ENCODE measurements at places on chromosomes 1 and 21.

- ATAC-seq: peak; percentile 94
These were observed 391.6 kb upstream of the VAMP3 start for GRCh38 chr1:7379441-7379971.

DNA sequence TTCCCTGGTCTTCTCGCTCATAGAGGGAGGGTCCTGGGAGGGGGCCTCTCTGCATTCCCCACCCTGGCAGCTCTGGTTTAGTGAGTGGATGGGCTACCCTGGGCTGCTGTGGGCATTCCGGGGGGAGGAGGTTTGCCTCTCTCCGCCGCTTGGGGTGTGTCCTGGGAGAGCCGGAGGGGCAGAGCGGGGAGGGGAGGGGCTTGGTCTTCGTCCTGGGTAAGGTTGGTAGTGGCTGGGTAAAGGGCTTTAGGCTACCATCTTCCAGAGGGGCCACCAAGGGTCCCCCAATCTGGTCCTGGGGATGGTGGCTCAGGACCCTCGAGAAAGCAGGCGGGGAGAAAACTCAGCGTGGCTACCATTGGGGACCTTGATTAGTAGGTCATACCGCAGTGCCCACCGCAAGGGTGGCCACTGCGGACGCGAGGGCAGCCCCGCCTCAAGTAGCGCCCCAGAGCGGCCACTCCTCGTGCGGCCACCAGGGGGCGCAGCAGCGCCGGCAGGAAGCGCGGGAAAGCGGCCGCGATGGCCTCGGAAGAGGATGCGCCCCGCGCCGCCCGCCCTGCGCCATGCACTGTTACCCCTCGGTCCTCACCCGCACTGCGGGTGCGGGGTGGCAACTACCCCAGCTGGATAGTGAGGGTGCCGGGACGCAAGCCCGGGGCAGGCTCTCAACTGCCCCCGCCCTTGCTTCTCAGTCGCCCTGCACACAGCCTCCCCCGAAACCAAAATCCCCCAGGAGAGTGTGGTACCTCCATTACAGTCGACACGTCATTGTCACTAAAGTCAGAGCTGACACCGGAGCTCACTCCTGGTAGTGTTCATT lies 44.1 kb upstream of the SLC25A33 start:
- ATAC-seq: peak; percentile 90

DNA sequence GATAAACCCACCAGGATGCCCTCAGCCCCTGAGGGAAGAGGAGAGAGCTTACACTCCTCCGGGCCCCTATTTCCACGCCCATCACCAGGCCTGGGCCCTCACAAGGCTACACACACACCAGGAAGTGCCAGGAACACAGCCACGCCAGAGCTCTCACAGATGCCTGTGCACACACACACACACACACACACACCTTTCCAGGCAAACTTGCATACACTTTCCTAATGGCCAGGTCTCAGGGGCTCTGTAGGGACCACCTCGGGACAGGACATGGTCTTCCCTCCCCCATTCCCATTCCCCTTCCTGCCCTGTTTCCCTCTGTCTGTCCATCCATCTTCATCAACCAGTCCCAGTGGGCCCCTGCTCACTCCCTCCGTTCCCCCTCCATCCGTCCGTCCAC lies 9.7 kb upstream of the EPHA2 start:
- no peak for ATAC-seq

DNA sequence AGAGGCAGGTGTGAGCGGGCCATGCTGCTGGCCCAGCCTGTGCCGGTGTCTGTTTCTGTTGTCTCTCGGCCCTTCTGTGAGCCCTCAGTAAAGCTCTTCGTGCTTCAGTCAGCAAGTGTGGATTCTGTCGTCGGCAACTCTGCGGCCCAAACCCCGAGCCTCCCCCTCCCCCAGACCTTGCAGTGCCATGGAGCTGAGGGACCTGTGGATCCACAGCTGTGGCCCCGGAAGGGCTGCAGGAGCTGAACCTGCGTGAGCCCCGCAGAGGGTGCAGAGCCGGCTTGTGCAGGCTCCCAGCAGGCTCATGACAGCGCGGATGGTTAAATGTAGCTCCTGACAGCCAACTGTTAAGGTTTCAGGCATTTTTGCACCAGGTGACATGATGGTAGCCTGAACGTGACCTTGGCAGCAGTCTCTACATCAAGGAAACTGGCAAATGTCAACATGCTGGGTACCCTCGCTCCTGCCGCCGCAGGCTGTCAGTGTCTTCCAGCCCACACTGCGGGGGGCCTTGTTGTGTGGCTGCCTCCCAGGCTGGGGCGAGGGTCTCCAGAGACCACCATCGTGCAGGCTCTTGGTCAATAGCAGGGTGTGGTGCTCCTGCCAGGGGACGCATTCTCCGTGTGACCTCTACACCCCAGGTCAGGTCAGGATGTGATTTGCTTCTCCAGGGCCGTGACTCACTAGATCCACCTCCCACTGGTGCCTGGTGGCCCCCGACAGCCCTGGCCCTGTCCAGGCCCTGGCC lies 7.0 kb downstream of the LRRC3 start:
- ATAC-seq: no peak

DNA sequence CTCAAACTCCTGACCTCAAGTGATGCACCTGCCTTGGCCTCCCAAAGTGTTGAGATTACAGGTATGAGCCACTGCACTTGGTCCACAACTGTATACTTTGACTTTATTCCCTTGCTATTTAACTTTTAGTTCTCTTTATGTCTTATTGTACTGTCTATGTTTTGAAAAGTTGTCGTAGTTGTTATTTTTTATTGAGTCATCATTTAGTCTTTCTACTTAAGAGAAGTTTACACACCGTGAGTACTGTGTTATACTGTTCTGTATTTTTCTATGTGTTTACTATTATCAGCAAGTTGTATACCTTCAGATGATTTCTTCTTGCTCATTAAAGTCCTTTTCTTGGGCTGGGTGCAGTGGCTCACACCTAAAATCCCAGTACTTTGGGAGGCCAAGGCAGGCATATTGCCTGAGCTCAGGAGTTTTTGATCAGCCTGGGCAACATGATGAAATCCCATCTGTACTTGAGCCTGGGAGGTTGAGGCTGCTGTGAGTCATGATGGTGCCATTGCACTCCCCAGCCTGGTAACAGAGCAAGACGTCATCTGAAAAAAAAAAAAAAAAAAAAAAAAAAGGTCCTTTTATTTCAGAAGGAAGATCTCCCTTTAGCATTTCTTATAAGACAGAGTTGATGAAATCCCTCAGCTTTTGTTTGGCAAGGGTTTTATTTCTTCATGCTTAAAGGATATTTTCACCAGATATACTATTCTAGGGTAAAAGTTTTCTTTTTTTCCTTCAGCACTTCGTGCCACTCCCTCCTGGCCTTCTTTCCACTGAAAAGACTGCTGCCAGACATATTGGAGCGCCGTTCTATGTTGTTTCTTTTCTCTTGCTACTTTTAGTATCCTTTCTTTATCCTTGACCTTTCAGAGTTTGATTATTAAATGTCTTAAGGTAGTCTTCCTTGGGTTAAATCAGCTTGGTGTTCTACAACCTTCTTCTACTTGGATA lies 47.6 kb downstream of the TNFSF18 start:
- no peak for ATAC-seq

DNA sequence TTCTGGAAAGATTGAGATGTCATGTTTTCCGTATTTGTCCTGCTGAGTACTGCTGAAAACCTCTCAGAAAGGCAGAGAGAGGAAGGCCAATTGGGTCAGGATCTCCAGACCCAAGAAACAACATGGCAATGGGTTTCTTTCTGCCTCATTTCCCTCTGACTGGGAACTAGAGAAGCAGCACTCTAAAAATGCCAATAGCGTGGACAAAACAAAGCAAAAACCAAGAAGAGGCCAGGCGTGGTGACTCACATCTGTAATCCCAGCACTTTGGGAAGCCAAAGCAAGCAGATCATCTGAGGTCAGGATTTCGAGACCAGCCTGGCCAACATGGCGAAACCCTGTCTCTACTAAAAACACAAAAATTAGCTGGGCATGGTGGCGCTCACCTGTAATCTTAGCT lies 18.3 kb downstream of the TNFRSF9 start:
- no peak for ATAC-seq

DNA sequence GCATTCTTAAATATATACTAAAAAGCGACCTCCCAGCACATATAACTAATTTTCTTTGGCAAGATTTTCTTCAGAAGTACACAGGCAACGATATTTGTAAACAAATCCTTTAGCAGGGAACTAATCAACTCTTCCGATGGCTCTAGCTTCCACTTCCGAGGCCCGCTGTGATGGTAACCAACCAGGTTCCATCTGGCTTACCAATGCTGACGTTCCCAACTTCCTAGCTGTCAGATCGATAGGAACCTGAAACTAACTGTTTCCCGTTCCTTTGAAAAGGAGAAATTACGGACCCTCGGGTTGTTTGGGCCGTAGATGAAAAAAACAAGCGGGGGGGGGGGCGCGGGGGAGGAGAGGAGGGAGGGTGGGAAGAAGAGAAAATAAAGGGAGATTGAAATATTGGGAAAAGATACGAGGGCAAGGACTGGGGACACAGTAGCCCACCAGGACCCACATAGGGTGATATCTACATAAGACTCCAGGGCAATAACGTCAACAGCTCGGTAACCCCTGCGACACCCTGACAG lies 513 bp downstream of the GTF2B start:
- ATAC-seq: peak; percentile 77

DNA sequence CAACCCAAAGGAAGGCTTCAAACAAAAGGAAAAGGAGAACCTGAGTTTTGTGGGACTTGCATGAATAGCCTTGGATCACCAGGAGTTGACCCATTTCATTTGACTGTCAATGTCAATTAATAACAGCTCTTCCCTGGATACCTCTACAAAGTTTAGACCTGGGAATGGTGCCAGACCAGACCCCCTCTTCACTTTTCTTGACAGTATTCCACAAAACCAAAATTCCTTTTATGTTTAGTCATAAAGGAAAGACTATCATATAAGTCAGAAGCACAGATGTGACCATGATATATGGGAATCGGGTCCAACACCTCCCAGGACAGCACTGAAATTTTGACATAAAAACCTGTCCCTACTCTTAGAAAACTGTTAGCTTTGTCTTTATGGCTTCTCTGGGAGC lies 191.8 kb downstream of the LYPLAL1 start:
- ATAC-seq: peak; percentile 33

GRCh38 chr1:18719786-18720451 lies 89.3 kb downstream of the PAX7 start:
- ATAC-seq: no peak

DNA sequence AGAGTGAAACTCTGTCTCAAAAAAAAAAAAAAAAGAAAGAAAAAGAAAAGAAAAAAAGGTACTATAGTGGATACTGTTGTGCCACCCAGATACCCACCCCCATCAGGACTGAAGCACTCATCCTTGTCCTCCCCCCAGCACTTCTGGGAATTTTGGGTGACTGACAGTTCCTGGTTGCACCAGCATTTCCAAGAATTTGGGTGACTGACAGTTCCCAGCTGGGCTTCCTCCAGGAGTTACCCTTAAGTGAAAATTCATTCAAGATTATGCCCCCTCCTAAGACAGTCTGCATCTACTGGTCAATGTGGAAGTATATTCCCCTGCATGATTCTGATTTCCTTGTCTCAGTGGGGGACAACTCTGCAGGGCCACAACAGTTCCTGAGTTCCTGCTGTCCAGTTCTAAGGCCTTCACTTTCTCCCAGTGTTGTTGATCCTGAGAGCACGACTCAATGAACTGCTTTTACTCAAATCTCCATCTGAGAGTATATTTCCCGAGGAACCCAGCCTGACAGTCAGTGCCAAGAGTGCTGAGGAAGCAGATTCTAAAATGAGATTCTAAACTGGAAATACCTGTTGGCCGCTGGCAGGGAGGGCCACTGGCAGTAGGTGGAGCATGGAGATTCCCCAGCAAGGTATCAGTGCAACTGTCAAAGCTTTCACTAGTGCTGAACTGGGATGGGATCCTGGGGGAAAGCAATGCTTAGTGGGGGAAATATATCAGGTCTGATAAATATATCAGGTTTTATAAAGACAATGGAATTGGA lies 18.5 kb downstream of the RIIAD1 start:
- no peak for ATAC-seq

GRCh38 chr21:42248783-42249597 lies 30.1 kb downstream of the ABCG1 start:
- ATAC-seq: no peak

- no peak for ATAC-seq
These were observed 29.0 kb downstream of the GRHL3 start for GRCh38 chr1:24348196-24348595.
